ENCODE measurements at places on chromosomes 16 and 17.

GRCh38 chr16:50844840-50845239, 103.0 kb downstream of the CYLD start:
- DNase-seq = no peak

GRCh38 chr17:58314706-58315015, 13.9 kb downstream of the TSPOAP1 start:
- no peak for DNase-seq

- DNase-seq = no peak
Measured at GRCh38 chr16:57844416-57845030, 42.2 kb upstream of the KIFC3 start.

- DNase-seq = no peak
Measured at GRCh38 chr17:43945074-43945829, 3.0 kb upstream of the PPY start.

All from nucleus accumbens (tissue), 56 donors.